KBM-7 (cell line): ENCODE measurements at places on chromosomes 16 and 17.

DNA sequence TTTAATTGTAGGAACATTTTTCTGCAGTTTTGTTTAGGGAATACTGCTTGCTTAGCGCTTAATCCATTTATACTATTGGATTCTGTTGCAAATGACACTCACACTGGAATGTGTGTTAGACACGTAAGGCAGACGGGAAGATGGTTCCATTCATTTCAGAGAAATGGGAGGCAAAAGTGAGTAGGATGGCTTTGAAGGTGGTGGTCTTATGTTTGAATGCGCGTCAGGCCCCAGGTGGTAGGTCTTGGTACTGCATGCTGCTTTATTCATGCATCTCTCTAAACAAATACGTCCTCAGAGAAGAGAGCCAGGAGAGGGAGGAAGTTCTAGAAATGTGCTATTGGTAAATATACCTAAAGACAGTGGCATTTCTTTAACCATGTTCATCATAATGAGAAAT, 997.6 kb upstream of the RBFOX1 start:
- peak; percentile 28 for DNase-seq

- no peak for DNase-seq
These were observed 10.1 kb upstream of the KREMEN2 start for GRCh38 chr16:2953706-2954627.

DNA sequence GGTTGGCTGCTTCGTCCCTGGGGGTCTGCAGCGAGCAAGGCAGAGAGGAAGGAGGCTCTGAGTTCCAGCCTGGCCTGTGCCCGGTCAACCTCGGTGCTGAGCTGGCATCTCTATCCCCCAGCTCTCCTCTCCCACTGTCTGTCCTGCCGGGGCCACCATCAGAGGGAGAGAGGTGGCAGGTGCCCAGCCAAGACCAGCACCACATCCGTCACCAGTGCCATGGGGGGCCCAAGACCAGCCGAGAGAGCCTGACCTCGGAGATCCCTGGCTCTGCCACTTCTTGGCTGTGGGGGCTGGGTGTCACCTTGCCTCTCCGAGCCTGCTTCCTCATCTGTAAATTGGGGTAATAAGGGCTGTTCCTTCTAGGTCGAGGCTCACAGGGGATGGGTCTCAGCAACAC, 560 bp upstream of the P2RX1 start:
- peak; percentile 67 for DNase-seq

DNA sequence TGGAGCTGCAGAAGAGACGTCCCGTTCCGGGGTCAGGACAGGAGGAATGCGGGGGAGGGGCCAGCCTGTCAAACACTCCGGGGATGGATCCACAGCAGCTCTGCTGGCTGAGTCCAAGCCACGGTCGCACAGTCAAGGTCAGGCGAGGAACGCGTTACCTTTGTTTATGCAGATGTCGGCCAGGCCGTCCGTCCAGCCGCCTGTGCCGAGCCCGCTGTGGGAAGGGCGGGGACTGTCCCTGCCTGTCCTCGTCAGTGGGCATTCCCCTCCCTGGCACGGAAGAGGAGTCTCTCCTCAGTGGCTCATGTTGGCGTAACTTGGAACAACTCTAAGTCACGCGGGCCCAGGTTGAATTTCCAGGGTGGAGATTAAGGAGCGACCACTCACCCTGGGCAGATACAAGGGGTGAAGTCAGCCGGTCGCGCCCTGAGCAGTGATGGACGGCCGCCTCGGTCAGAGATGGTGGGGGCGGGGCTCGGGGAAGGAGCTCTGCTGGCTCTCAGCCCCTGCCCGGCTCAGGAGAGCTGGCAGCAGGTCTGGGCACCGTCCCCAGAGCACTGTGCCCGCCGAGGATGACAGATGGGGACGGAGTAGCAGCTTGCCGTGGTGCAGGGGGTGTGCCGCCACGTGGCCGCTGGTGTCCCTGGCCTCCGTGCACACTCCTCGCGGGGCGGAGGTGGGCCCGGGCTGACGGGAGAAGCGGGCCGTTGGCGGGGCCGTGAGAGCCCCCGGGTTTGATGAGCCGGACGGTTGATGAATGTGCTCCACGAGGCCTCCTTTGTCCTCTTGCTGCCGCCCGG, 7.3 kb downstream of the CACNA1H start:
- no peak for DNase-seq

DNA sequence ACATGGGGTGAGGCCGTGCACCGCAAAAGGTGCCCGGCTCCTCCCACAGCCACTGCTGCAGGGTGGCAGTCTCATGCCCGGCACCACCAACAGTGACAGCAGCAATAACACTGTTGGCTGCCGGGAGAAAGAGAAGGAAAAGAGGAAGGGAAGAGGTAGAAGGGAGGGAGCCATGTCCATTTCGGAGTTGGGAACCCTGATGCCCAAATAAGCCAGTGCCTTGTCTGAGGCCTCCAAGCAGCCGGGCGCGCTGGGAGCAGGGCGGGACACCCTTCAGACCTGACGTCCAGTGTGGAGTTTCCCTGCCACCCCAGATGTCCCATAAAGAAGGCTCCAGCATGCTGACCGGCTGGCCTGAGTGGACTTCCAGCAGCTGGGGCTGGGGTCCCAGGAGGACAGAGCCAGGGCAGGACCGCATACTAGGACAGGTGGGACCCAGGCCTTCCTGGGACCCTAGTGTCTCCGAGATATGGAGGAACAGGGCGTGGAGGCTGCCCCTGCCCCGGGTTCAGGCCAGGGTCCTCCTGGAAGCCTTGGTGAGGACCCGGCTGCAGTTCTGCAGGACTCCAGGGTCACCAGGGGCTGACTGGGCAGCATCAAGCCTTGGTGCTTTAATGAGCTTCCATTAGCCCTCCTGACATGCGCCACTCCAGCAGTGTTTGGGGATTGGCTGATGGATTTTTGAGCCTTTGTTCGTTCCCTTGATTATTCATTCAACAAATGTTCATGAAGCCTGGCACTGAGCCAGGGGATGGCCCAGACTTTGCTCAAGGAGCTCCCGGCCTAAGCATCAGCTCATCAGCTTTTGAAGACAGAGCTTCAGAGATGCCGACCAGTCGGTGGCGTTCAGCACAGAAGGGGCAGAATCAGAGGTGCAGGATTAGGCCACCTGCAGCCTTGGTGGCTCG, 223.6 kb upstream of the CIBAR2 start:
- no peak for DNase-seq

GRCh38 chr17:13036751-13037150, 18.9 kb upstream of the ELAC2 start:
- DNase-seq = no peak

DNA sequence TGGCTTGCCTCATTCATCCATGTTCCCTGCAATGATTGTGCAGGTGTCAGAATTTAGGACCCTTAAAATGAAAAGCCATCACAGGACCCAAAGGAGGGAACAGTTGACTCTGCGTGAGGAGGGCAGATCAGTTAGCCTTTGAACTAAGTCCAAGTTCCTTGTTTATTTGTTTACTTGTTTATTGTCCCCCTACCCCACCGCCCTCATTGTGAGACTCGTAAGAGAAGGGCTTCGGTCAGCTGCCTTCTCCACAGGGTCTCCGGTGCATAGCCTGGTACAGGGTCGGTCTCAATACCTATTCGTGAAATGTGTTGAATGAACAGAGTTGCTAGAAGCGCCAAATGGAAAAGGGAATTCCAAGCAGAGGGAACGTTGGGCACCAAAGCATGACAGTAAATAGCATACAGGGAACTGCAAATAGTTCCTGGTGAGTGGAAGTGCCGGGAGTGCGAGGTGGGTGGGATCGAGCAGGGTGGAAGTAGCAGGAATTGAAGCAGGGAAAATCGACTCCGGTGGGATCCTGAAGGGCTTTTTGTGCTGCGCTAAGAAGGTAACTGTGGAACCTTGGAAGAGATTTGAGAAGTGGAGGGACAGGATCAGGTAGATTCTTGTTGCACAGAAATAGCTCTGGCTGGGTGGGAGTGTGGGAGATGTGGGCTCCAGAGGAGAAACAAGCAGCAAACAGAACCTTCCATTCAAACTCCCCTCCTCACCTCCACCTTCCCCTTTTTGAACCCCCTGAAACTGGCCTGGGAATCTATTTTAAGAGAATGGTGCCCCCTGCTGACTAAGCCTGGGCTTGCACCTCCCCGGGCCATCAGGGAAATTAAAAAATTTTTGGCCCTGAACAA, 12.7 kb downstream of the SLC35B1 start:
- DNase-seq = peak; percentile 89

GRCh38 chr17:55814377-55814776, 63.5 kb downstream of the PCTP start:
- no peak for DNase-seq

GRCh38 chr17:35361027-35361426, 12.4 kb downstream of the SLFN11 start:
- DNase-seq = no peak

GRCh38 chr17:4509401-4509800, 10.7 kb downstream of the SPNS2 start:
- DNase-seq = peak; percentile 72

DNA sequence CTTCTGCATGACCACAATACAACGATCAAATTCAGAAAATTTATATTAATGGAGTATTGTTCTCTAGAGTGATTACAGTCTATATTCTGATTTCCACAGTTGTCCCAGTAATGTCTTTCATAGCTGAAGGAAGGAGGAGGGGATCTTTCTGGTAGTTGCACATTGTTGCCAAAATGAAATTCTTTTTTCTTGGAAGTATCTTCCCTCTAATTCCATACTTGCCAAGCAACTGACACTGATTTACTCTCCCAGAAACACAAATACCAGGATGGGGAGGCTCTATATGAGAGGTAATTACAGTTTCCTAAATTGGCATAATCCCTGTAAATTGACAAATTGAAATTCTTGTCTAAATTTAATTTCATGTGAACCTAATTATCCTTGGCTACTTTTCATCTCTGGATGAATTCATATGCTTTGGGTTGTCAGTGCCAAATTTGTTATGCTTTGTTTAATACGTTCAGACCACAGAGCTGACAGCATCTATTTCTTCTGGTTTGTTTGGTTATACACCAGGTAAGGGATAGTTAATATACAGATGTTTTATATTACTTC, 30.0 kb downstream of the NOL11 start:
- DNase-seq = no peak

DNA sequence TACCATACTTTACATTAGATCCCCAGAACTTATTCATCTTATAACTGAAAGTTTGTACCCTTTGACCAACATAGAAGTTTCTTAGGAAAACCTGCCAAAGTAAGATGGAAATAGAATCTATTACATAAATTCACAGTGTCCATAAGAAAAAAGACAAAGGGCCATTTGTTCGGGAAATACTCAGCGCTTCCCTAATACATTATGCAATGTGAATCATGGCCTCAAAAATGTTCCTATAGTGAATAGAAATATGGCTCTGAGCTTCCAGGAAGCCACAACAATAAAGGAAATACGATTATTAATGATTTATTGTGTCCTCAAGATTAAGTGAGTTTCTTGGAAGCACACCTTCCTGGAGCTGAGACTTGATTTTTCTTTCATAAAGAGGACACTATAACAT, 51.5 kb downstream of the GPRC5B start:
- no peak for DNase-seq

GRCh38 chr16:87295259-87295658, 21.9 kb downstream of the C16orf95 start:
- DNase-seq = peak; percentile 31

GRCh38 chr16:65406116-65406515, 284.3 kb upstream of the CDH11 start:
- DNase-seq = no peak

GRCh38 chr17:47855737-47856136, 4.8 kb upstream of the SP6 start:
- no peak for DNase-seq

DNA sequence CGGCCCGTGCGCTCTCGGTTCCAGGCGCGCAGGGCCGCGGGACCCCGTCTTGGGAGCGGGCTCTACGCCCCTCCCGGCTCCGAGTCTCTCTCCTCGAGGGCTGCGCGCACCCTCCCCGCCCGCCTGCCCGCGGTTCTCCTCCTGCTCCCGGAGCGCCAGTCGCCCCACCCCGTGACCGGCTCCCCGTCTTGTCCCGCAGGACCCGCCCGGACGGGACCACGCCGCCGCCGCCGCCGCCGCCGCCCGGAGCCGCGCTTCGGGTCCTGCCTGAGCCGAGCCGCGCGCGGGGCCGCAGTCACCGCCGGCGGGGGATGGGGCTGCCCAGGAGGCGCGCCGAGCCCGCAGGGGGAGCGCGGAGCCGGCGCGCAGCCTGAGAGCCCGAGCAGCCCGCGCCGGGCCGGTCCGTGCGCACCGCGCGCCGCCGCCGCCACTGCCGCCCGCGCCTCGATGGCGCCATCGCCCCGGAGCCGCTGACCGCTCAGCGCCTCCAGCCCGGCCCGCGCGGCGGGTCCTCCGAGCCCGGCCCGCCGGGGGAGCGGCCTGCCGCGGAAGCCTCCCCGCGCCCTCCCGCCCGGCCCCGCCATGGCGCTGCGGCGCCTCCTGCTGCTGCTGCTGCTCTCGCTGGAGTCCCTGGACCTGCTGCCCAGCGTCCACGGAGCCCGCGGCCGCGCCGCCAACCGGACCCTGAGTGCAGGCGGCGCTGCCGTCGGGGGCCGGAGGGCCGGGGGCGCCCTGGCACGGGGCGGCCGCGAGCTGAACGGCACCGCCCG, at the start of gene SHISA6:
TSS of gene SHISA6 (plus strand) at position 373 of the 770 bp plus-strand sequence.
- no peak for DNase-seq

- DNase-seq = no peak
These were observed 16.2 kb upstream of the XYLT2 start for GRCh38 chr17:50329716-50330115.

- DNase-seq = no peak
These were observed 2.8 kb downstream of the FN3K start for GRCh38 chr17:82737967-82738877.

- no peak for DNase-seq
These were observed 188.1 kb upstream of the ZNF469 start for GRCh38 chr16:88194397-88195268.

DNA sequence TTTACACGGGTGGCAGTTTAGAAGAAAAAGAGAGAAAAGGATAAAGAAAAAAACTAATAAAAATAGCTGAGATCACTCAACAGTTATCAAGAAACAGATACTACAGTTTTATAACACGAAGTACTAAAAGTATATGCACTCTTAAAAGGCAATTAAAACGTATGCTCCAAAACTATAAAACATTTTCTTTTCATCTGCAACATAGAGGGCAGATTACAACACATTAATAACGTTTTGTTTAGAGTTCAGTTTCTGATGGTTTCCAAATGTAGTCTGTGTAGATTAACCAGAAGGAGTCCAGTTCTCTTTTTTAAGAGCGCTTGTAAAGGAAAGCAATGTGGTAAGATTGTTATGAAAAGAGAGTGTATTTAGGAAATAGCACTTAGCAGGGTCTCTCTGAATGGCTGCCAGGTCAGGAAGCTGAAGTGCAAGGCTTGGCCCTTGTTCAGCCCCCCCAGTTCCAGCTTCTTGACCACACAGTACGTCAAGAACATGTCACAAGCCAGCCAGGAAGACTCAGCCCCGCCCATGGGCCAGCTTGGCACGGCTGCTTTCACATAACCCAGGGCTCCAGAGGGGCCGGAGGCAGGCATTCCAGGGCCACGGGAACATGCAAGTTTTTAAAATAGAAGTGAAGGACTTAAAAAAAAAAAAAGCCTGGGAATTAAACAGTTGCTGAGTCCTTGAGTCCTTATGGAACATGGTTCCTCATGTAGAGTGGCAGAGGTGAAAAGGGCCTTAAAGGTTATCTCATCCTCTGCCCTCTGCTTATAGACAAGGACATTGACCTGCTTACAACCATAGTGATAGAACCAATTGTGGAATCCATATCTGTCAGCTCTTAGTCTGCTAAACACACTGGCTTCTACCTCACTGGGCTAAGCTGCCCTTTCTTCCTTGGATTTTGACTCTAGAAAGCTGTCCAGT, 147.4 kb upstream of the TBX2 start:
- DNase-seq = peak; percentile 88

GRCh38 chr16:11686713-11687380, 18.6 kb downstream of the SNN start:
- DNase-seq = no peak
